ENCODE measurements at places on chromosomes 2 and 18.
A peak's percentile ranks its signal among the peaks of the same experiment; 100 is the strongest.

- DNase-seq: no peak
These were observed 471.0 kb downstream of the STK39 start for GRCh38 chr2:167776359-167776758.

DNA sequence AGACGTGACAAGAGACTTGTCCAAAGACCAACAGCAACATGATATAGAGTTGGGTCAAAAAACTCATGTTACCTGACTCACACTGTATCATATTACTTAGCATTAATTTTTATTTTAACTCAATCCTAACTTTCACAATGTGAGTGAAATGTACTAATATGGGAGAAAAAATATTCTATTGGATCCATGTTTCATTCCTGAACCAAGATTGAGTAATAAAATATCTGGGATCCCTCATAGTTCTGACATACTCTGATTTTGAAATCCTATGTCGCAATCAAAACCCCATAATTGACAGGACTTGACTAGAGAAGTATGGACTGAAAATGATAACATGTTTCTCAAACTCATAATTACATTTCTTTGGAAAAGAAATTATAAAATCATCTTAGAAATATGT is 190.4 kb downstream of the RIT2 start:
- no peak for DNase-seq

DNA sequence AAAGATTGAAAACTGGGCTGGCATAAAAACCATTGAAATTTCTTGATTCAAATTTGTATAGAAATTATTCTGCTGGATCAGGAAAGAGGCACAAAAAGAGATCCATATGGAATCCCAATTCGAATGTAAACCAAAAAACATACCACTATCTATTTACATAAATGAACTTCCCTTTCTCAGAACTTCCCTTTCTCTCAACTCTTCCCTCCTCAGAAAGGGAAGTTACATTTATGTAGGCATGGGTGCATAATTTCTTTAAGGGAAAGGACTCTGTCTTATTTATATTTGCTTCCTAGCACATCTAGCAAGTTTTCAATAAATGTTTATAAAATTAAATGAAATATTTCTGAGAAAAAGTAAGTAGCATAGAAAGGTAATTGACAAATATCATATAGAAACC is 398.1 kb upstream of the ATP5MC3 start:
- DNase-seq: no peak

GRCh38 chr2:29848566-29849310 is 72.6 kb downstream of the ALK start:
- DNase-seq: peak; percentile 39

- peak; percentile 32 for DNase-seq
These were observed 37.5 kb downstream of the TBC1D8 start for GRCh38 chr2:101113441-101114267.

- no peak for DNase-seq
These were observed 27.5 kb upstream of the SUCLG1 start for GRCh38 chr2:84486441-84487115.

DNA sequence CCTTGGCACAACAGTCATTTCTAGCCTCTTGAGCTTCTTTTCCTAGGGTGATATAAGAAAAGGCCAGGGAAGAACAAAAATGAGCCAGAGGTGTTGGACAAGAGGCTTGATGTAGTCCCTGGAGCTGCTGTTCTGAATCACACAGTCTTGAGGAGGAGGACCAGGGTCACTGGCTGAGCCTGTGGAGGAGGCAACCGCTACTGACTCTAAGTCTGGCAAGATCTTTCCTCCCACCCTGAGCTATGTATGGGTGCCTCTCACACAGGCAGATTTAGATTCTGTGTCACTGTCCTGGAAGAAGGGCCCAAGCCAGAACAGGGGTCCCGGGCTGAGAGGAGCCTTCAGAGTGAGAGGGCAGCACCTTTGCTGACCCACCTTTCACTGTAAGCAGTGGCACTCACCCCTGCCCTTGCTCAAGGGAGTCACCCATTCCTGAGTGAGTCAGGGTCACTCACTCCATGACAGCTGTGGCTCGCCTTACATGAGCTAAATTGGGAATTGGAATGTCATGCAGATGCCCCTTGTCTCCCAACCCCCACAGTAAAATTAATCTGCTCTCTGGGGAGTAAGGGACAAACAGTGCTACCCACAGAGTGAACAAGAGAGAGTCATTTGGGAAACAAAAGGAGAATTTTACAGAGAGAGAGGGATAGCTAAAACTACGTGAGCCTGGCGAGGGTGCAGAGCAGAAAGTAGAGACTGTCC is at the start of gene TRIM54:
TSS of gene TRIM54 (plus strand) at position 575 of the 705 bp plus-strand sequence. CDS start 303 bp downstream, outside the sequence.
- no peak for DNase-seq

- no peak for DNase-seq
These were observed 268.9 kb upstream of the SMIM21 start for GRCh38 chr18:75696391-75696790.

- DNase-seq: no peak
These were observed 4.4 kb downstream of the ACTR2 start for GRCh38 chr2:65231892-65232477.

DNA sequence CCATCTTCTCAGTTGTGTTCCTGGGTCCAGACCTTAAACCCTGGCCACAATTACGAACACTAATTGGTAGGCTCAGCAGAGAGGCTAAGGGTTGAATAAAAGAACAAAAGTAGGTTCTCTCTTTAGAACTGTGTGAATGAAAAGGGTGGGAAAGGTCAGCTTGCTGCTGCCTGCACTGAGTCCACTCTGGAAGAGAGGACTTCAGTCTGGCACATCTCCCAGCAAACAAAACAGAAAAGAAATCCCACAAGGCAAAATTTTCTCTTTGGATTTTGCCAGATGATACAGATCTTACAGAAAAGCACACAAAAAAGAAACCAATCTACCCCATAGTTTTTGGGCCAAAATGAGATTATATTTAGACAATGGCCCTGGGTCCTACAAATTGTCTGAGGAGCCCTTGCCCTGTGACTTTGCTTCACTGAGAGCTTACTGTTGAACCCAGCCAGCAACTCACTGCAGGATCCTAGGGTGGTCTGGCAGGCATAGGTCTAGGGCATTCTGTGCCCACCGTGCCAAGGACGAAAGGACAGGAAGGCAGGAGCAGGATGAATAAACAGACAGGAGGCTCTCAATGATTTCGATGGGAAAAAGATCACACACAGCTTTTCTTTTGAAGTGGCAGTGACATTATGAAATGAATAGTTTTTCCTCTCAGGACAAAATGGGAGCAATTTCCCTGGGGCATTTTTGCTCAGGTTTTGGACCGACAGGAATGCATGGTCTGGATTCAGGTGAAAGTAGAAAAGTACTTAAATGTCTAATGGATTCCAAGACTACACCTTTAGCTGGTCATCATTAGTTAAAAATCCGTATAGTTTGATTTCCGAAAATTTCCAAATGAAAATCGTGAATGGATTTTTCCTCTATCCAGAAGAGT is 68.4 kb upstream of the STAM2 start:
- DNase-seq: no peak

- no peak for DNase-seq
These were observed 12.6 kb downstream of the USP37 start for GRCh38 chr2:218555527-218555926.

- DNase-seq: peak; percentile 67
These were observed 58.8 kb downstream of the FECH start for GRCh38 chr18:57527556-57528229.

GRCh38 chr18:21479721-21480120 is 120.8 kb downstream of the ESCO1 start:
- DNase-seq: no peak

- DNase-seq: no peak
These were observed 3.8 kb downstream of the LBH start for GRCh38 chr2:30235008-30235655.

DNA sequence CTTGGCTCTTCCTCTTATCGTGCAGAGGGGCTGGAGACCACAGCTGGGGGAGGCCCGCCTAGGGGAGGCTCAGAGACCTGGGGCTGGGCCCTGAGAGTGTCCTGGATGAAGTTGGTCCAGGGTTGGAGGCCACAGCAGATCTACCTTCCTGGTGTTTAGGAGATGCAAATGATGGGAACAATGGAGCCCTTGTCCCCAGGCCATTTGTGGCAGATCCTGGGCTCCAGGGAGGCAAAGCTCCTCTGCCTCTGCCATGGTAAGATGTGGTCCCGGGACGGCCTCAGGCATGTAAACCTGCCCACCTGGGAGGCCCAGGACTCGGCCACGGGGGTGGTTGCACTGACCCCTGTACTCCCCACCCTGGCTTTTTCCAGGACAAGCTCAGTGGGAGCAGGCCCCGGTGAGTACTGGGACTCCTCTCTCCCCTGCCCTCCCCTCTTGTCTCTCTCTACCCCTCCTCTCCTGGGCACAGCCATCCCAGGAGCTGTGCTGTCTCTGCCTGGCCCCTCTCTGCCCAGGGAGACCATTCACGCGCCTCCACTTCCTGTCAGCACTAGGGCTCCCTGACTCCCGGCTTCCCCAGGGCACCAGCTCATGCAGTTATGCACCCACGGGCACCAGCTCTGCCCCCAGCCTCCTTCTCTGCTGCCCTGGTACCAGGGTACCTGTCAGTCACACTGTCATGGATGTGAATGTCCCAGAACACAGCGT is 10.9 kb downstream of the SH2D6 start:
- DNase-seq: no peak

GRCh38 chr18:57054891-57055290 is 92.0 kb upstream of the BOD1L2 start:
- no peak for DNase-seq

DNA sequence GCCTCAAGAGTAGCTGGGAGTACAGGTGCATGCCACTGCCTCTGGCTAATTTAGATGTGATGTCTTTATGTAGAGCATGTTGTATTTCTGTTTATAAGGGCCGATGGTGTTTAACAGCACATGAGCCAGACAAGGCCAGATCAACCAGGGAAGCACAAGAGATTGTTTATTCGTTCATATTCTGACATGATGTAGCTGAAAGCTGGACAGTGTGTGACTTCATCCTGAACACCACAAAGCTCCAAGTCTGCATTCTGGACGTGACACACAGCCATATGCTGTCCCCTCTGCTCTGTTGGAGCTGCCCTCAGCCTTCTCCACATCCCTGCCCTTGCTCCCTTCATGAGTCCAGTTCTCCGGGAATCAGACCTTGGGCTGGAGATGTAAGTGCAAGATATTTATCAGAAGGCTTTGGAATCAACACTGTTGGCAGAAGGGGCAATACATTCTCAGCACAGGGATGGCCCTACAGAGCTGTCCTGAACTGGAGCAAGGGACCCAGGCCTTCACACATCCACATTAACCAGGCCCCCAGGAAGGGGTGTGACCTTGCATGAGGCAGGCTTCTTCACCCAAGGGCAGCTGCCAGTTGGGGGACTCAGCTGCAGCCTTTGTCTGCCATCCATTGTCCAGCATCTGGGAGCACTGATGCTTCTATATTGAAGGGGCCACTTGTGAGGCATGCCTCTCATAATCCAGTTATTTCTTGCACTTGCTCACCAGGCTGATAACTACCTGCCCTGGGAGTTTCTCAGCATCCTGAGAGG is 38.5 kb downstream of the EDAR start:
- no peak for DNase-seq

DNA sequence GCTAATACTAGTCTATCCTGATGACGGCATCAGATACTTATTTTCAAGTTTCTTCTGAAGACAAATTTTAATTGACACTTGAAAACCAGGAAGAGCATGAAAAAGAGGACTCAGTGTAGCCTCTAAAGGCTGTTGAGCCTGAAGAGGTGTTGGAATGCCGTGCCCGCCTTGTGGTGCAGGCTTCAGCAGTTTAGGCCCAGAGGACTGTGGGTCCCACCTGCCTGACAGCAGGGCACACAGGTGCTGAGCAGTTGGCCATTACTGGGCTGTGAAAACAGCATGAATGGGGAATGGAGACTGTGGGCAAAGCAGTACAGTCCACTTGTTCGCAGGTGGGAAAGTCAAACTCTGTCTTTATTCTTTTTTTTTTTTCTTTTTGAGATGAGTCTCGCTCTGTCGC is 49.8 kb upstream of the THOC1 start:
- DNase-seq: no peak

GRCh38 chr2:44055664-44056063 is 59.9 kb upstream of the LRPPRC start:
- no peak for DNase-seq

DNA sequence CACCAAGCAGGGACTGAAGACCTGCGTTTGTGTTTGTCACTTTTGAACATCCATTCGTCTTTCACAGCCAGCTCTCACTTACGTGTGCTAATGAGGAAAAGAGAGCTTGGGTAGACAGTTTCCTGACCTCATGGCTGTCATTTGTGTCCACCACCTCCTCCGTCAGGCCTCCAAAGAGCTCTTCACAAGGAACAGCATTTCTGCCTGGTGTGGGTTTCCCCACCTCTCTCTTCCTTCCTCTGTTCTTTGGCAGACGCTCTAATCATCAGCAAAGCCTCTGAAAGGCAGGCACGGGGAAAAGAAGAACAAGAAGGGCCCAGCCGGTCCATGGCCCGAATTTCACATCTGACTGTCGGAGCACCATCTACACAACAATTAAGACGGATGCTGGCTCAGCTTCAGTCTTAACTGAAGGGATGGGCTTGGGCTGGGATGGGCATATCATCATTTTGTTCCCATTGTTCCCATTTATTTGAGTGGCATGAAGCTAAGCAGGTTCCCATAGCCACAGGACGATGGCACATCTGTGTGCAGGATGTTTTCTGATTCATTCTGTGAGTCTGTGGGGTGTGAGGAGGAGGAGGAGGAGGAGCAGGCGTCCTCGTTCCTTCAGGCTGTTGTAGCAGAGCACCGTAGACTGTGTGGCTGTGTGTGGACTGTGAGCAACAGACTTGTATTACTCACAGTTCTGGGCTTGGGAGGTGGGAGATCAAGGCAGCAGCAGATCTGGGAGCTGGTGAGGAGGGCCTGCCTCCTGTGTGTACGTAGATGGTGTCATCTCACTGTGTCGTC is 66.4 kb downstream of the TSHZ1 start:
- no peak for DNase-seq

DNA sequence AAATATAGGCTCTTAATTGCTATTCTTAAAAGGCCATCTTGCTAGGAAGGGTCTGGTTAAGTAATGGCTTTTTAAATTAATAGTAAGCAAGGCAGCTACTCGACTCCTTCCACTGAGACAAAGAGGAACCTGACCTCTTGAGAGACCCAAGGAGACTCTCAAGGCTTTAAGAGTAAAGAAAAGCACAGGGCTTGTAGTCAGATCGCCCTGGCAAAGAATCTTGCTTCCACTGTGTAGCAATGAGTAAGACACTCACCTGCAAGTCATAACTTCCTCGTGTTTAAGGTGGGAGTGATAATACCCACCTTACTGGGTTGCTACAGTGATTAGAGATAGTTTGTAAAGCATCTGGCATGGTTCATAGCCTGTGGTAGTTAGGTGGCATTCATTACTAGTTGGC is 274.5 kb downstream of the TSN start:
- DNase-seq: peak; percentile 61

Data from NCI-H524 (cell line).